Stimulated activated CD4-positive, alpha-beta T cell treated with anti-CD3 and anti-CD28 coated beads, Interleukin-1b, Interleukin-23, amount 100 ng/mL, for 24 hours (primary cell): ENCODE measurements at places on chromosomes 3 and 15.

DNA sequence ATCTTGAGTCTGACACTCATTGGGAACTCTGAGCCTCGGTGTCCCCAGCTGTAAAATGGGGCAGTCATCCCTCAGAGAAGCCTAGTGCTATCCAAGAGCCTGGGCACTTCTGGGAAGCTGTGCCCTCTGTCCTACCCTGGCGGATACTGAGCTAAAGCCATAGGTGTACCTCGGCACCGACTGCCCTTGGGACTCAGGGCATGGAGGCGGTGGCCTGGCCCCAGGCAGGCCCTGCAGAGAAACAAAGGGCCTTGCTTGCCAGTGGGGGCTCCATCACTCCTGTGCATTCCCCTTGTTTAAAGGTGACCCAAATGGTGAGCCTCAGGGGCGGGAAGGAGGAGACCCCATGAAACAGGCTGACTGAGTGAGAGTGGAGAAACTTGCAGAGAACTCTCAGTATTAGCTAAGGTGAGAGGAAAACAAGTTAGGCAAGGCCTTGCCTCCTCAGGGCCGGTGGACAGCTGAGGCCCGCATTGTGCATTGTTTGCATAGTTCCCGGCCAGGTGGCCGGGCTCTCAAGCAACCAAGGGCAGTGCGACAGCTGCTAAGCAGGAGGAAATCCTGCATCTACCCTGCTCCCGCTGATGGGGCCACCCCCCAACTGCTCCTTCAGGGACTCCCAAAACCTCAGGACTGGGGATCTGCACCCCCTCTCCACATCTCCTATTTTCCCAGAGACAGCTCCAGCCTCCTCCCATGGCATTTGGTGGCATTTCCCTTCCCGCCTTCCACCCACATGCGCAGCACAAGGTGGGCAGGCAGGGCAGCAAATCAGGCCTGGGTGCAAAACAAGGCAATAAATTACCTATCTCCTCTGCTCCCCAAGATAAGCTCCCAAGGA, 4.3 kb downstream of the PFKFB4 start:
- DNase-seq = no peak

DNA sequence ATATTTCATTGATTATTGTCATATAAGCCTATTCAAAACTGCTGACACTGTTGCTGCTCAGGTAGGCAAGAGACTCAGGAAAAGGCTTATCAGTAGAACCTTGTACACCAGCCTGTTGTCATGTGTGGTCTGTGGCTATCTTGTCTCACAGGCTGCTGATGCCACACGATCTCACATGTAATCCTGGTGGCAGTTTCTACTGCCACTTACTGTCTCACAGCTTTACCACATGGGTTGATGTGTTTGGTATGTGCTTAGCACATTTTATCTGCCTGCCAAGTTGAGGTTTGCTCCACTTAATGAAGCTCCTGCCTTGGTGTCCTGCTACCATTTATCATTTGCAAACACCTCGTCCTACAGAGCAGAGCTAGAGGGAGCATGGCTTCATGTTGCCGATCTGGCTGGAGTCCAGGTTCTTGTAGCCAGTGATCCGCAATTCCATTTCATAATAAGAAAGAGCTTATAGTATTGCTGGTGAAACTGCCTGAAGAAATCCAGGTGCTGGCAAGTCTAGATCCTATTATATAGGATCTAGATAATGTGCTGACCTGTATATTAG, 637.9 kb downstream of the NLGN1 start:
- DNase-seq = no peak

- no peak for DNase-seq
Observed at GRCh38 chr3:30550246-30550645, 56.2 kb upstream of the TGFBR2 start.

DNA sequence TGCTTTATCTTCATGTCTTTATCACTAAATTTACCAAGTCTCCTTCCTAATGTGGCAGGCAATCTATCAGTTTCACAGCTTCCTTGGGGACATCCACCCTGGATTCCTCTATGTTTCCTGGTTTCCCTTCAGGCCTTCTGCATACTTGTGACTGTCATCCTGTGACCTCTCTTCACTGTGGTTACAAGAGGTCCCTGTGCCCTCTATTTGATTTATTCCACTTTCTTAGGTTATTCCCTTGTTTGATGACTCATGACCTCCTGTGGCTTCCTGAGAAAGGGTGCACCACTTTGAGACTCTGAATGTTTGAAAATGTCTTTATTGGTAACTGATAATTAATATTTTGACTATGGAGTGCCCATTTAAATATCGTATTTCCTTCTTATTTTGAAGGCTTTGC, 60.5 kb upstream of the KY start:
- DNase-seq = no peak

- DNase-seq = no peak
Observed at GRCh38 chr3:4780545-4780957, 198.7 kb upstream of the BHLHE40 start.

DNA sequence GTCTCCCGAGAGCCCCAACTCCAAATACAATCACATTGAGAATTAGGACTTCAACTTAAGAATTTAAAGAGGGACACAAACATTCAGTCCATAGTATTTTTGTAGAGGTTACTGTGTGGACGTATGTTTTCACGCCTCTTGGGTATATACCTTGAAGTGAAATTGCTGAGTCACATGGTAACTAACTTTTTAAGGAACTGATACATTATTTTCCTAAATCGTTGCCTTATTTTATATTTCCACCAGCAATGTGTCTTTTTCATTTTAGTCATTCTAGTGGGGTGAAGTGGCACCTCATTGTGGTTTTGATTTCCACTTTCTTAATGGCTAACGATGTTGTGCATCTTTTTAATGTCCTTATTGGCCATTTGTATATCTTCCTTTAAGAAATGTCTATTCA, 11.8 kb downstream of the PARP15 start:
- DNase-seq = no peak

- no peak for DNase-seq
Observed at GRCh38 chr3:52844290-52844975, 9.6 kb upstream of the MUSTN1 start.

DNA sequence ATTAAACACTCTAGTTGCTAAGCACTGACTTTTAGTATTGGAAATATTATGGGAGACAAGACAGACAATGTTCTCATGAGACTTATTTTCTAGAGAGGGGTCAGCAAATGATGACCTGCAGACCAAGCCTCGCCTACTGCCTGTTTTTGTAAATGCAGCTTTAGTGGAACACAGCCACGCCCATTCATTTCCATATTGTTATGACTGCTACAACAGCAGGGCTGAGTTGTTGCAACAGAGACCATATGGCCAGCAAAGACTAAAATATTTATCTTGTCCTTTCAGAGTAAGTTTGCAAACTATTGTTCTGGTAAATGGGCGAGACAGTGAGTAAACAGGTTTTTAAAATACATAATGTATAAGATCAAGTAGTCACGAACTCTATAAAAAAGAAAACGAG, 570.2 kb downstream of the NTRK3 start:
- DNase-seq = no peak

DNA sequence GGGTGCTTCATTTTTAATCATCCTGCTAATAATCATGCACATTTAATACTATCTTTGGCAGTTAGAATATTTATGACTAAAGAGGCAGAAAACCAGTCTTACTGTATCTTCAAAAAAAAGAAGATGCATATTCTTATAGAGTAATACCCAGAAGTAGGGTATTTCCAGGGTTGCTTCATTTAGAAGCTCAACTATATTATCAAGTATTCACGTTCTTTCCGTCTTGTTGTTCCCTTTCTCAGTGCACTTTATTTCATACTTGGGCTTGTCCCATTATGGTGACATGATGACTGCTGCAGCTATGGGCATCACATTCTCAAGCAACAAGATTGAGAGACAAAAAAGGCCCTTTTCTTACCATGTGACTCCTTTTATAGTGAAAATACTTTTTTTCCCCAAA, 96.8 kb upstream of the ASB14 start:
- DNase-seq = no peak

DNA sequence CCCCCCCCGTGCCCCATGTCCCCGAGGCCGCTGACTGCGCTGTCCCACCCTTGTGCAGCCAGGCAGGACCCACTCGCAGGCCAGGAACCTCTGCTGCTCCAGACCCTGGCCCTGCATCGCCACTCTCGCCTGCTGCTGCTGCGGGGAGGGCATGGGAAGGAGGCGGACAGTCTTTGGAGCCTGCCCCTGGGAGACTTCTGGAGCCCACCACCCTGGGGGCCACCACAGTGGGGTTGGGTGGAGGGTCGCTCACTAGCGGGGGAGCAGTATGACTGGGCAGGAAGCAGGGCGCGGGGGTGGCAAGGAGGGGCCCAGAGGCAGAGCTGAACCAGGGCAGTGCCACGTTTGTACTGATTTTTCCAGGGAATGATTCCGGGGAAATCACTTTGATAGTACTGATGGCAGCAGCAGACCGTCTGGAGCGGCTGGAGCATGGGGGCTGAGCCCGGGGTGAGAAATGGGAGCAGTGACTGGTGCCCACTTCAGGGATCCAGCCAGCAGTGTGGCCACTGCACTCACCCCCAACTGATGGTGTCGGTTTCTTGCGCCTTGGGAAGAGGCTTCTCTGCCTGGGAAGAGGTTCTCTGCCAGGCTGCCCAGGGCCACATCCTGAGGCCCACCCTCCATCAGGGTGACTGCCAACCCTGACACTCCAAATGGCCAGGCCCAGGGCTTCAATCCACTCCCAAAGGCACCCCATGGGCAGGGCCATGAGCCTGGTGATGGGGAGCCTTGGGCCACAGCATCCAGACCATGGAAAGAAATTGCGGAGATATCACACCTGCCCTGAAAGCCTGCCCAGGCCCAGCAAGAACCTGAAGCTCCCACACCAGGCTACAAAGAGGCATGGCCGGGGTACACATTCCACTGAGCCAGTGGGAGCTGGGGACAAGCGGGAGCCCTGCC, 53.7 kb downstream of the LSAMP start:
- DNase-seq = no peak
